ENCODE measurements at places on chromosomes 2 and 18.

DNA sequence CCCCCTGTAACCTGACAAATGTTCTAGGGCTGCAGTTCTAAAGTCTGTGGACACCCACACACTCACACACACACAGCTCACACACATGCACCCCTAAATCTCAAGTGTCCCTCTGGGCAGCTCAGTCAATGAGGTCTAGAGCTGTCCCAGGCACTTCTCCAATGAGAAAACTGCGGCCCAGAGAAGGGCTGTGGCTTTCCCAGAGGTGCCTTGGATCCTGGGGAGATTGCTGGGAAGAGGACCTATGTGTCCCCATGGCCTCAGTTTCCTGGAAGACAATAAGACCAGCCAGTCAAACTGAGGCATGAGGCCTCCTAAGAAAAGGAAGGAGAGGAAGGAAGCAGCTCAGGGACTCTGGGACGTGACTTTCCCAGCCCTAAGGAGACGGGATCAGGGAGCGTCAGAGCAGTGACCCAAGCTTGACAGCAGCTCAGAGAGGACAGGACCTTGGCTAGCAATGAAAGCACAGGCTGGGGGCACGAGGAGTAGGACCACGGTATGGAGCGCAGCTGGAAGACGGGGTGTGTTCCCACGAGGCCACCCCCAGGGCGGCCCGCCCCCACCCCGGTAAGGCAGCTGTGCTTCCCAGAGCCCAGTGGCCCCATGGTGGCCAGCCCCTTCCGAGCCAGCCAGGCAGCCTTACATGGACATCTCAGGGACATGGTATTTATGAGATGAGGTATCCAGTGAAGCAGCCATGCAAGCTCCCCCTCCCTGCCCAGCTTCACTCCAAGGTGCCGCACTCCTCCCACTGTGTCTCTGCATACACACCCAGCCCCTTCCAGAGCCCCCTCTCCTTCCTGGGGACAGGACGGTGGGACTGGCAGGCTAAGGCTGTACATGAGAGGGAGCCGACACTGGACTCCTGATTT, 46.0 kb downstream of the TNS1 start:
- DNase-seq = no peak

DNA sequence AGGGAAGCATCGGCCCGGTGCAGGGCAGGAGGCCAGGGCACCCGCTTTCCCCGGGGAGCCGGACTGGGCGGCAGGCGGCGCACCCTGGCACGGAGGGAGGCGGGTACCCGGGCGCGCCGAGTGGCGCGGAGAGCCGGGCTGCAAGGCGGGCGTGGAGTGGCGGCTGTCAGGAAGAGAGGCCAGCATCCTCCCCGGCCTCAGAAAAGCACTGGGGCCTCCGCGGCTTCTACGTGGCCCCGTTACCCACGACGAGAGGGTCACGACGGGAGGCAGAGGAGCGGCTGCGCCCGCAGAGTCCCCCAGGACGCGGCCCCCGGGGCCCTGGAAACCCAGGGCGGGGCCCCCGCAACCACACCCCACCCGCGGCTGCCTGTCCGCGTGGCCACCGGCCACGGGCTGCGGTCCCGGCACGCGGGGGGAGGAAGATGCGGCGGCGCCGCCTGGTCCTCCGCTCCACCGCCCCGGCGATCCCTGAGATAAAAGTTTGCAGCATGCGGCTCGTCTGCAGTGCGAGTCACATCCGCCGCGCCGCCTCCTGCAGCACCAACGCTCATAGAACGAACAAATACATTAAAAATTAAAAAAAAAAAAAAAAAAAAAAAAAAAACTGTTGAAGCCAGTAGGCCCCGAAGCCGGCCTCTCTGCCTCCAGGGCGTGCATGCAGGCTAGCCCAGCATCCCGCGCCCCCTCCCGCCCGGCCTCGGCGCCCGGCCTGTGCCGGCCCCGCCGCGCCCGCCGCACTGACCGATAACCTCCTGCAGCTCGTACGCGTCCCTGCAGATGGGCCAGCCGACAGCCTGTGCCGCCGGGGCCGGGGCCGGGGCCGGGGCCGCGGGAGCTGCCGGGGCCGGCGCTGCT, 683 bp downstream of the STK39 start:
- DNase-seq = peak; percentile 78

- peak; percentile 20 for DNase-seq
These were observed 14.7 kb upstream of the EML6 start for GRCh38 chr2:54708584-54709335.

GRCh38 chr2:2747797-2748301, 416.8 kb upstream of the MYT1L start:
- DNase-seq = no peak

DNA sequence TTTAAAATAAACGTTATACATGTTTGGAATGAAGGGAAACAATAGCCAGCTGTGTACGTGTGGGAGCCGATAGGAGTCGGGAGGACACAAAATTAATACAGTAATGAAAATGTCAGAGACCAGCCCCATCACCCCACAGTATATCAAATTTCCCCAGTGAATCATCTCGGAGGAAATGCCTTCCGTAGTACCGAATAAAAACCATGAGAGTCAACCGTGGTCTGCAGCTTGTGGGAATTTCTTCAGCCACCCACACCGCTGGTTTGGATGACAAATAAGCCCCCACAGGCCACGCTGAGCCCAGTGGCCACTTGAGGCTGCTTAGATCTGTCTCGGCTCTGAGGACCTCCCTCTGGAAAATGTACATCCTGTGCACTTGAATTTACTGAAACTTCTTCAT, 133.7 kb downstream of the COL6A3 start:
- no peak for DNase-seq

GRCh38 chr2:196718419-196719109, 79.0 kb downstream of the CCDC150 start:
- no peak for DNase-seq

- peak; percentile 57 for DNase-seq
These were observed 24.7 kb upstream of the TOGARAM2 start for GRCh38 chr2:28956415-28956826.

- no peak for DNase-seq
These were observed 934.8 kb upstream of the GYPC start for GRCh38 chr2:125721072-125721721.

GRCh38 chr2:11348209-11348749, 3.8 kb upstream of the ROCK2 start:
- DNase-seq = no peak

- no peak for DNase-seq
These were observed 351.0 kb upstream of the POU3F3 start for GRCh38 chr2:104502901-104503300.

DNA sequence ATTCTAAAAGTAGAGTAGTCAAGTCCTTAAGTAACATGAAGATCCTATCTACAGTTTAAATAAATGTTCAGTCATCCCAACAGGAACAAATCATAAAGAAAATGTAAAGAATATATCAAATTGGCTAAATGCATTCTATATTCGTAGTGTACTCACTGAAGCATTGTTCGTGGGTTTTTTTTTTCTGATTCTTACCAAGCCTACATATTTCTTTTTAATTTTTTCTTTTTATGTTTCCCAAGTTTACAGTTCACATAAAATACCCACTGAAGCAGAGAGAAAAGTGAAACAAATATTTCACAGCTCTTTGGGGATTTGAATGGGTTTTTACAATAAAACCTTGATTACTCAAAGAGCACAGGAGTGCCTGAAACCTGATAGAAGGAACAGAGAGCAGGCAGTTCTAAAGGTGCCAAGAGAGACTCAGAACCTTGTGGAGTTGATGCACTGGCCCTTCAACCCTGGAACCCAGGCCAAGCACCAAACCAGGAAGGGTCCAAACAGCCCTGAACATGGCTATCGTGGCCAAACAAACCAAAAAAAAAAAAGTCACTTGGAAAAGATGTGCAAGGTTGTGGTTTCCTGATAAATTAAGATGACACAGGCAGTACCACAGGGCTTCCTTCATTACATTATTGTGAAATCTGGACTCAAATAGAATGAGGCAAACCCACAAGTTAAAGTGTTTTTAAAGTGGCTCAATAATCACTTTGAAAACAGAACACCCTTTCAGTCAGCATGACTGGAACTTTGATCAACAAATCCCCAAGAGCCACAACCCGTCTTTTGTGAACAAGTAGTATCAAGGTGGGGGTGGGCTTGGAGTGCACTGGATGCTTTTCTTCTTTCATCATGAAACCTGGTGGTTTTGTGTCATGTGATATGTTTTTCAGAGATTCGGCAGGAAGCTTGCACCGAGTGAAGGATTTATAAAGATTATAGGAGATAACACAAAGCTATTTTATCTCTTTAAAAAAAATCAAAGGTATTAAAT, 245.0 kb upstream of the FN1 start:
- DNase-seq = peak; percentile 13

GRCh38 chr2:130760754-130761751, 5.7 kb downstream of the AMER3 start:
- no peak for DNase-seq

- DNase-seq = no peak
These were observed 776 bp downstream of the TBR1 start for GRCh38 chr2:161416708-161417437.

DNA sequence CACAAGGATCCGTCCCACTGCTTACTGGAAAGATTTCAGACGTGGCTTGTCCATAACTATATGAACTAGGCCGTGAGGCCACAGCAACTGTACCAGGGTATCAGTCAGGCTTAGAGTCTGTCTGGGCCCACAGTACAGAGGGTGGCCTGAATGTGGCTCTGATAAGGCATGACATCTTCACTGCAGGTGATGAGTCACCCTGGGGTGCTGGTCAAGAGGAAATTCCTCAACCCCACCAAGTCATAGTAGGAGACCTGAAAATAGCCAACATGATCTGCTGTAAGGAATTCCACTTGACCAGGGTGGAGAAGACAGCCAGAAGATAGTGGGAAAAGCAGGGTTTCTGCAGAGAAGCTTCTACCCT, 107.7 kb downstream of the INHBB start:
- DNase-seq = no peak

DNA sequence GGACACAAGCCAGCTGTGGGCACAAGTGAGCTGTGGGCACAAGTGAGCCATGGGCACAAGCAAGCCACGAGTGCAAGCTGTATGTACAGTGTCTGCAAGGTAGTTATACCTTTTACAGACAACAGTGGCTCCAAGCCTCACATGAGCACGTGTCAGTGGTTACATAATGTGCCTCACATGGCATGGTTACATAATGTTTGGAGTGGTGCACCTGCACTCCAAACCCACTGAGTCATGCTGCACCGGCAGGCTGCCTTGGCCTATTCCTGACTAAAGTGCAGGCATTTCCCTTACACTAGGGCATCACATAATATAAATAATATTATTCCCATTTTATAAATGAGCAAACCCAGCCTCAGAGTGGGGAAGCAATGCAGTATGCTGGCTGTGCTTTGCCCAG, 62.6 kb downstream of the MARCO start:
- no peak for DNase-seq

- peak; percentile 51 for DNase-seq
These were observed 51.4 kb upstream of the MRPL33 start for GRCh38 chr2:27720004-27720551.

- DNase-seq = no peak
These were observed 36.9 kb downstream of the CNGA3 start for GRCh38 chr2:98383166-98383565.

GRCh38 chr2:26297061-26297460, 48.9 kb upstream of the SELENOI start:
- no peak for DNase-seq

DNA sequence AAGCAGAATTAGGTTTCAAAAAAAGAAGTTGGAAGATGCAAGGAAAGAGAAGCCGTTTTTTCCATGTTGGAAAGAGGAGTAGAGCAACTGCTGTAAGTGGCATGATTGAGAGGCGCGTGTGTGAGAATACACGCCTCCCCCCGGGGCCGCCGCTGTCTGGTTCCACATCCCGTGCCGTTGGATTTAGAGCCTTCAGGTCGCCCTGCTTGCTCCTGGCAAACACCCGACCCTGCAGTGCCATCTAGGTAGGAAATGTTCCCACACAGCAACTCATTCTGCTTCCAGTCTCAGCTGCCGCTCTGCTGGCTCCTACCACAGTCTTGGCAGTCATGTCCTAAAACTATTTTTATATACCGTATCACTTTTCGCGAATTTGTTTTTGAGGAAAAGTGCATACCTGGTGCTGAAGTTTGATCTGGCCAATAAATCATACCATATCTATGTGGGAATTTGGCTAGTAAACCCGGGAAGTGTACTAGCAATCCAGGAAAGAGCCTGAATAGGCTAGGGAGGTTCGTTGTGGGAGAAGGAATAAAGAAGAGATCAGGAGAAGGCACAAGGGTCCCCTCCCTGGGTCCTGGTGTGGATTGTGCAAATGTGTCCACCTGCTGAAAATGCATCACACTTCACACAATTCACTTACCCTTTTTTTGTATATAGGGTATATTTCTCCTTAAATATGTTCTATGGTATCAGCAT, 372.7 kb downstream of the FBXO15 start:
- DNase-seq = no peak

GRCh38 chr18:70190529-70190928, 15.0 kb downstream of the RTTN start:
- no peak for DNase-seq

- DNase-seq = no peak
These were observed 21.6 kb upstream of the ITGB6 start for GRCh38 chr2:160221391-160222276.

DNA sequence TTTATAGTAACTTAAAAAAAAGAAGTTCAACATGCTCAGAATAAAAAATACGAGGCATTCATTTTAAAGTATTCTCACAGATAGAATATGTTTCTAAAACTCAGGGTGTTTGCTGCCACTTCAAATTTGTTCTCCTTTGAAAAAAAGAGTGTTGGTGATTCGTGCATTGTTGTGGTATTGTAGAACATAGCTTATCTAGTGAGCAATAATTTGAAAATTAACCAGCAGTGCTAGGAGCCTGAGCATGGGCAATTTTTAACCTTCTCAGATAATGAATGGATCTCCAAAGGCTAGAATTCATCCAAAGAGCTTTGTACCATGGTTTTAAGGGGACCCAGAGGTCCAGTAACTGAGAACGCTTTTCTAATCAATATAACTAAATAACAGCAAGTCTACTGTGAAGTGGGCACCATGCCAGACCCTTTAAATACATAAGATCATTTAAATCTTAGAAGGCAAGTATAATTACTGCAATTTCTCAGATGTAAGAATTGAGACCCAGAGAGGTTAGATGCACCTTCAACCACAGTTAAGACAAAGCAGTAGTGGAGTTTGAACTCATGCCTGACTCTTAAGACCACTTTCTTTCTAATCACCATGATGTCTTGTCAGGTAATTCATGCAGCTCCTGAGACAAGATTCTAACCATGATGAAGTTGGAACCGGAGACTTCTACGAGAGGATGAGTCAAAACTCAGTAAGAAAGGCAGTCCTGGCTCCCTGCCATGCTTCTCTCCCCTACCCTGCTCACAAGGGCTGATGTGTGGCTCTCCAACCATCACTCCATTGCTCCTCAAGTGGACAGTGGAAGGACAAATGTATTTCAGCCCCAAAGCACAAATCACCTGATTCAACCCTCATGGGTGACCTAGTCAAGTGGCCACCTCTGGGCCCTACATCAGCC, 3.4 kb downstream of the CYRIA start:
- no peak for DNase-seq

- no peak for DNase-seq
These were observed 202.1 kb upstream of the RND3 start for GRCh38 chr2:150689590-150689989.
